ENCODE measurements at places on chromosomes 7 and 10.

GRCh38 chr7:100952641-100953040 is 3.3 kb downstream of the MUC3A start:
- no peak for DNase-seq

GRCh38 chr10:79946271-79947082 is 2.4 kb downstream of the SFTPD start:
- no peak for DNase-seq

- DNase-seq = no peak
These were observed 94.1 kb downstream of the PIP4K2A start for GRCh38 chr10:22620140-22620857.

- DNase-seq = no peak
These were observed 1.5 kb upstream of the GRM8 start for GRCh38 chr7:127254163-127254684.

- DNase-seq = no peak
These were observed 97.0 kb downstream of the ABLIM1 start for GRCh38 chr10:114561008-114561523.

DNA sequence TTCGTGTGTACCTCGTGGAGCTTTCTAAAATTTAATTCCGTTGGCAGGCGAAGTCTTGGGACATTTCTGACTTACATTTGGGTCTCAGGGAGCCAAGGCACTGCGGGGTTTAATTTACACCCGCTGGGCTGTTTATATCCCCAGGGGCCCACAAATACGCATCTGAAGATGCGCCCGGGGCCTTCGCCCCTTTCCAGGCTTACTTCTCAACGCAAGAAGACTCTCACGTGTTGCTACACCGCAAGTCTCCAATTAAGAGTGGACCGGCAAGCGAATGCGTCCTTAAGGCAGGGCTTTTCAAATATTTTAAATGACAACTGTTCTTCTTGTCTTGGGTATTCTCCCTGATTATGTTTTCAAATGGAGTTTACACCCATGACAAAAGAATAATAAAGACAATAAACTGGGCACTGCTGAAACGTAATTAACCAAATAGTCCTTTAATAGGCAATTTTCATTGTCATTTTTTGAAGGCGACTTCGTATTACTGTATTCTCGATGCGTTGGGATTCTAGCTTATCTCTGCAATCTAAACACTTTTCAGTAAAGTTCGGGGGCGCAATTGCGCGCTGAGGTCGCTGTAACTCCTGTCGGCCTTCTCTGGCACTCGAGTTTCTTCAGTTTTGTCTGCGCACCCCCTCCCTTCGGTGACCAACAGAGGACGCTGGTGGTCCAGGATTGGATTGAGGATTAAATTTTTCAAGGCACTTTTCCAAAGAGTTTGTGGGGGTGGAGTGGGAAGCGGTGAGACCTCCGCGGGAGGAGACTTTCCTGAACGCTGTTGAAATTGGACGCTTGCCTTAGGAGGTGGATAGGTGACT is 837 bp upstream of the IGFBP3 start:
- no peak for DNase-seq

DNA sequence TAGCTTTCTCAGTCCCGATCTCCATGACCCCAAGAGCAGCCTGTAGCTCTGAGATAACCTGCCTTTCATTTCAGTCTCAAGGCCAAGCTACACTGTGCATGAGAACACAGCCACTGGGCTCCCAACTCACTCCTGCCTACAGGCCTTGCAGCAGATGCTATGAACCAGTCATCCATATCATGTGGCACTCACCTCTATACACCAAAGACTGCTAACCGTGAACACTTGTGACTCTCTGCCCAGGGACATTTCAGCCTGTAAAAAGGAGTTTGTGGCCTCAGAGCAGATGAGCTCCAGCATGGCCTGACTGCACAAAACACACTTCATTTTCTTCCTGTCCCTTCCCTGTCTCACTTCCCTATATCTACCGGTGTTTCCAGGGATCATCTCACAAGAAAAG is 56.9 kb upstream of the NPY start:
- no peak for DNase-seq

- no peak for DNase-seq
These were observed 256.1 kb downstream of the COBL start for GRCh38 chr7:51060536-51060935.

DNA sequence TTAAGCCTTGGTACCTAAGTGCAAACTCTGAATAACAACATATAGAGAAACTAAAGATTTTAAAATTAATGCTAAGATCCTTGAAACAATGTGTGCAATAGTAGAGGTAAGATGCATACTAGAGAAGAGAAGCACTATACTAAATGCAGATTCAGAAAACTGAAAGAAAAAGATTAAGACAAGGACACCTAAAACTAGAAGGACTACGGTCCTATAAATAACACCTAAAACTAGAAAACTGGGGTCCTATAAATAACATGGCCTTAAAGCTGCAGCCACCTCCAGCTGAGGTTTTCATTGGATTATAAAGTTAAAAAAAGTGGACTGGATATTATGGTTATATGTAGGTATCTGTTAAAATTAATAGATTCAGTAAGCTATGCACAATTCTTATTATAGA is 320.9 kb downstream of the IPMK start:
- DNase-seq = no peak

- no peak for DNase-seq
These were observed 206.5 kb upstream of the ZMIZ1 start for GRCh38 chr10:78862328-78862640.

GRCh38 chr10:20265146-20265545 is 448.9 kb downstream of the PLXDC2 start:
- DNase-seq = no peak

DNA sequence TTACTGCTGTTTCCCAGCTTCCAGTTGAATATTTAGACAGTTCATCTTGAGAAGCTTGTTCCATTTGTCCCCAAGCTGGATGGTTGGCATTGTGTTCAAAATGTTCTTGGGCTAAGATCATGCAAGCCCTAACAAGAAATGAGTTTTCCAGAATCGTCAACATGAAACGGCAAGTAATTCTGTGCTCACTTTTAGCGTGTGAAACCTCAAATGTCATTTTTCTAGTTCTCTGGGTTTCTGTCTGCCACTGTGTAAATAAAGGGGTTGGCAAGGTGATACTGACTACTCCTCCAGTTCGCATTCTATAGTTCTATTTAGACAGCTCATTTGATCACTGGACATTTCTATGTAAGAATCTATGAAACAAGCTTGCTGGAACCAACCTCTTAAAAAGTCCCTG is 194.0 kb downstream of the AHR start:
- no peak for DNase-seq

DNA sequence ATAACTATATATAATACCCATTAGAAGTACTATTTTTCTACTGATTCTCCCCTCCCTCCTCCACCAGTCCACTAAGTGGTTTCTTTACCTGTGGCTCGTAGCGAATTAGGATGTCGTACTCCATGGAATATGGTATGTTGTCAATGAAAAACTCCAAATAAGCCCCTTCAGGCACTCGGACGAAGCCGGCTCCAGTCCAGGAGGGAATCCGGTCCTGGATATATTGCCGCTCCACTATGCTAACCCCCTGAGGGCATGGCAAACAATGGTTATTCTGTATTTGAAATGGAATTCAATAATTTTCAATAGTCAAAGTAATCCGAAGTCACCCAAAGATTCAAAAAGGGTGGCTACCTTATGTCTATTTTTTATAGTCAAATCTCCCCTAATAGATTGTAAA is 40.1 kb downstream of the LAMB1 start:
- no peak for DNase-seq

- DNase-seq = no peak
These were observed 363.3 kb downstream of the CDC14C start for GRCh38 chr7:49287653-49288052.

DNA sequence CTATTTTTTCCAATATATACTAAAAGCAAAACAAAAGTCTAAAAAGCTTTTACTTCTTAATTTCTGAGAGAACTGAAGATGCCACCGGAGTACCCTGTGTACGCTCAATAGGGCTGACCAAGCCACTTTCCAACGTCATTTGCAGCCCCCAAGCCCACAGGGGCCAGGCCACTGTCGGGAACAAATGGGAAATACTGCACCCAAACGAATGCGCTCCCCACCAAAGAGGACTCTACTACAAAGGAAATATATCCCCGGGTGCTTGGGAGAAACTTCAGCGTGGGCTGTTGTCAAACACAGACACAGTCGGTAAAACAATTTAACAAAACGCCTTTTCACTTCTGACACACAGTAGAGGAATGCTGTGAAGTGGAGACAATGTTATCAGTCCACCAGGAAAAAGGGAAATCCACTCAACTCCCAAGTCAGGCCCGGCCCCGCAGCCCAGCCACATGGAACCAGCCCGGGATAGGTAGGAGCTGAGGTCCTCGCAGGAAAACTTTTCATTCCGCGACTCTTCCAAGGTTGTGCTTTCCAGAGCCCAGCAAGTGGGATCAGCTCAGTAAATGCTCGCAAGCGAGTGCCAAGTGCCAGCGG is 1.4 kb downstream of the PARD3 start:
- no peak for DNase-seq

DNA sequence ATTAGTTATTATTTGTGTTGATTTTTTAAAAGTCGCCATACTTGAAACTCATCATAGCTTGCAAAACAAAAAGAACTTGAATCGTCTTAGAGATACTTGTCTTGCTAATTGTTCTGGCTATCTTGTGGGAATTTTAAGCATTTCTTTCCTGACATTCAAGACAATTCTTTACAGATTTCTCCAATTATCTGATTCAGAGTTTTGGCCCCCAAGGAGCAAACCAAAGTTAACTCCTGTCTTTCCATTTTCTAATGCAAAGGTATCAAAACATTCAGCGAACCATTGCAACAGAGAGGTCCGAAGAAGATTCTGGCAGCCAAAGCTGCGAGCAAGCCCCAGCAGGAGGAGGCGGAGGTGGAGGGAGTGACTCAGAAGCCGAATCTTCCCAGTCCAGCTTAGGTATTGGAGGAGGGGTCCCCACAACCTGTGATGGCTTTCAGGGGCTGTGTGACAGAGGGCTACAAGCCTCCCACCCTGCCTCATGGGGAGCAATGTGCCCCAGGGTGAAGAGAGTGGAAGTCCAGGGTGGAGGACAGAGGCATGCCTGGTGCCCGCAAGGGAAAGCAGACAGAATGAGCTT is 119.4 kb upstream of the STK17A start:
- DNase-seq = no peak

- DNase-seq = no peak
These were observed 84.4 kb downstream of the LRRC4 start for GRCh38 chr7:127946847-127947246.

- no peak for DNase-seq
These were observed 155.4 kb downstream of the ZPBP start for GRCh38 chr7:49937608-49938007.

DNA sequence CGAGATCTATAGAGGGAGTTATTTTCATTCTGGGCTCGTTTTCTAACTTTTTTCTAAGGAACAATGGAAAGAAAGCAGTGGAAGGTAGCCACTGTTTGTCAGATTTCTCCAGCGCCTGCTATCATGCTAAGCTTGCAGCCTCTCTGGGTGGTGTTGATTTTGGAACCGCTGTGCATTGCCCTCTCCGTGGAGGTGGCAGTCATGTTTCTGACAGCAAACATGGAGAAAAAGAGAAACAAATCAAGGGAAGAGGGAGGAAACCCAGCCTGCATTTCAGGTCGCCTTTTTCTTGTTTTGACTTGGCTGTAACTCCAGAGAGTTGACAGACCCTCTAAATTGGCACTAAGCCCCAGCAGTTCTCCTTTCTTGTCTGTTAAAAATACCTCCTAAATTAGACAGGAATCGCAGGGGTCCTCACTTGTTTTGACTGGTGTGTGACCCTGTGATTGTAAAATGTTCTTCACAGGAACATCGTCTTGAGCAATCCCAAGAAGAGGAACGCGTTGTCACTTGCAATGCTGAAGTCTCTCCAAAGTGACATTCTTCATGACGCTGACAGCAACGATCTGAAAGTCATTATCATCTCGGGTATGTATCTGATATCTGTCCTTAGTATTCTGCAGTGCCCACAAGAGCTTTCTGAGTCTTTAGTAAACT is 4.8 kb downstream of the ECHDC3 start:
- DNase-seq = no peak

DNA sequence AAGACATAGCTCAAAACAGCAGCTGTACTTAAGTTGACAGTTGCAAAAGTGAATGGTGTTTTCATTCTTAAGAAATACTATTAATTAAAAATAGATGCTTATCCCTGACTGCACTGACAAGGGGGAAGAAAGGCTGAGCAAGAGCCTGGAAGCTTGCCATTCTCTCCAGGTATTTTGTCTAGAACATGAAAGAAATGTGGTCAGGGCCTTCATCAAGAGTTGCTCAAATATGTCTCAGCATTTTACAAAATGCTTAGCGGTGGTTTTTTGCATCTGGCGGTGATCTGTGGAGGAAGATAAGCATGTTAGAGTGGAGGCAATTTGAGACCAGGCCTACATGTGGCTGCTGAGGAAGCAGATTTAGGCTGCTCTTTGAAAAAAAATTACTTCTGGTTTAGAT is 46.4 kb upstream of the CC2D2B start:
- no peak for DNase-seq

DNA sequence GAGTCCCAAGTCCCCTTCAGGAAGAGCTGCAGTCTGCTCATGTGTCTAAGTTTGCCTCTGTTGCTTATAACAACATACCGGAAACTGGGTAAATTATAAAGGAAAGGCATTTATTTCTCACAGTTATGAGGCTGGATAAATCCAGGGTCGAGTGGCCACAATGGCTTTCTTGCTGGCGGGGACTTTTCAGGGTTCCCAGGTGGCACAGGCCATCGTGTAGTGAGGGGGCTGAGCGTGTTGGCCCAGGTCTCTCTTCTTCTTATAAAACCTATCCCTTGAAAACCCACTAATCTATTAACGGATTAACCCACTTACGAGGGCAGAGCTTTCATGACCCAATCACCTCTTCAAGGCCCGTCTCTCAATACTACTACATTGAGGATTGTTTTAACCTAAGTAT is 8.7 kb downstream of the VIPR2 start:
- DNase-seq = no peak

GRCh38 chr10:23172429-23173213 is 19.5 kb upstream of the PTF1A start:
- no peak for DNase-seq

- DNase-seq = no peak
These were observed 222.0 kb downstream of the LRRN3 start for GRCh38 chr7:111312966-111313365.

GRCh38 chr7:105578496-105578895 is 2.8 kb downstream of the EFCAB10 start:
- no peak for DNase-seq

DNA sequence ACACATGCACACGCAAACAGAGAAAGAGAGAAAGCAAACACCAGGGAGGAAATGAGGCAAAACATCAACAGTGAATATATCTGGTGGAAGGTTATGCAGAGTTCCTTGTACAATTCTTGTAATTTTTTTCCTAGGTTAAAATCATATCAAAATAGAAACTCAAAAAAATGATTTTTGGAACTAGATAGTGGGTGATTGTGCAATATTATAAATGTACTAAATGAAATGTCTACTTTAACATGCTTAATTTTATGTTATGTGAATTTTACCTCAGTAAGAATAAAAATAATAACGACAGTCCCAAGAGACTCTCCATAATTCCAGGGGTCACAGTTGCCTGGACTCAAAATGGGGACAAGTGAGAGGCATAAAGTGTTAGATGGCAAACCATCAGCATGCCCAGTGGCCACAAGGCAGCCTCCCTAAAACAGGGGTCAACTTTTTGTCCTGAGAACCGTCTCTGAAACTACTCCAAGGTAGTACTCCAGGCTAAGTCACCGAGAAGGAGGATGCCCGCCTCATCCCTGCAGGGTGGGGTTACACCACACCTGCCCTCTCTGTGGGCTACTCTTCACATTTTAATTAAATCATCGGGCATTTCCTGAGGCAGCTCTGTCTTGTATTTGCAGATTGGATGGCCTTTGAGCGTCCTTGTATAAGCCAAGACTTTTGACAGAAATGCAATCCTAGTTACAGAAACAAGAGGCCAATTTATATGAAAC is 267.7 kb downstream of the ELMO1 start:
- no peak for DNase-seq

Measured in stimulated activated CD4-positive, alpha-beta T cell treated with anti-CD3 and anti-CD28 coated beads, Interleukin-4, amount 100 ng/mL, for 1 hour (primary cell).